ENCODE measurements at places on chromosomes 5 and 9.
A peak's percentile ranks its signal among the peaks of the same experiment; 100 is the strongest.

GRCh38 chr9:9099646-9100045 is 1300.1 kb upstream of the DMAC1 start:
- no peak for DNase-seq

GRCh38 chr9:133823189-133824105 is 85.3 kb upstream of the SARDH start:
- DNase-seq: peak; percentile 71

GRCh38 chr9:70679845-70680244 is 265.4 kb upstream of the KLF9 start:
- no peak for DNase-seq

- DNase-seq: no peak
Observed at GRCh38 chr5:17839848-17840247, 205.6 kb downstream of the TAF11L14 start.

- DNase-seq: peak; percentile 15
Observed at GRCh38 chr5:97162045-97162444, 19.6 kb upstream of the LIX1 start.

DNA sequence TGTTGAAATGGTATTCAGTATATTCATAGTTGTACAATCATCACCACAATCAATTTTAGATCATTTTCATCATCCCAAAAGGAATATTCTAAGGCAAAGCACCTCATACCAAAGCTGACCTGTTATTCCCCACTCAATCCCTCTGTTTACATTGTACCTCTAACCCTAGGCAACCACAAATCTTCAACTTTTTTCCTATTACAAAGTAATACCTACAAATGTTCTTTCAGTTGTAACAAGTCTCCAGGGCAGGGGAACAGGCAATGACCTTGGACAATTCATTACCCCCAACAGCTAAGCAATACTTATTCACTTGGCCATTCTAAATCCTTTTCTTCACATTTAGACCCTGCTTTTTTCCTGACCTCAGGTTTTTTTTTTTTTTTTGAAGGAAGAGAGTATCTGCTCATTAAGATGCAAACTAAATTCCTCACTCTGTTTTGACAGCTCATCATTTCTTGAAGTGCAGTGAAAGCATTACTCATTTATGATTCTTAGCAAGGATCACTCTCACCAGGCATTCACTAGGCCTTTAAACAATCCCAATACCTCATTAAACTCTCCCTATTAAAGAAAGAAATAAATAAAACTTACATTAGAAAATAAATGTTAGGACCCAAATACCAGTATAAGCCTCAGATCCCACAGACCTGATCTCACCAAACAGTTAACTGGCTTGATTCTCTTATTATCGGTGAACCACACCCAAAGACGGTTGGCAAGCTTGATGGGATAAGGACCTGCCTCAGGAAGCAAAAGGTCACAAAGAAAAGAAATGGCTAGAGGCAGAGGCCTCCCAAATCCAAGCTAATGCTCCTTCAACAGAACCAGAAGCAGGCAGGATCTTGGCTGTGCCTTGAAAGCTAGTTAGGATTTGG is 15.3 kb downstream of the MTMR12 start:
- no peak for DNase-seq

DNA sequence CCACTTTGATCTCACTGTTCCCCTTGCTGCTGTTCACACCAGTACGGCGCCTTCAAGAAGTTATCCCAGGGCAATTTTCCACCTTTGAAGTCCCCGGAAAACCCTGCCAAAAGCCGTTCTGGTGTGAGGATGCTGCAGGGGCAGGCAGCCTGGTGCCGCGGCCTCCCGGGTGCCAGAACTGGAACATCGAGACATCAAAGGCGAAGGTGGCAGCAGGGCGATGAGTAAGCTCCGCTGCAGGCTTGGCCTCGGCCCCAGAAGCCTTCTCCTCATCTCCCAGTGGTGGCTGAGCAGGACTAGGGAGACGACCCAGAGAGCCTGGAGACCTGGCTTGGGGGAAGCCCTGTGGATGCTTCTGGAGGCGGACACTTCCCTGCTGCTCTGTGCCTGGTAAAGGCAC is 115.3 kb upstream of the MSX2 start:
- no peak for DNase-seq

GRCh38 chr9:134046894-134047681 is 20.7 kb downstream of the BRD3 start:
- DNase-seq: no peak

- DNase-seq: no peak
Observed at GRCh38 chr5:131258733-131259132, 5.1 kb upstream of the CDC42SE2 start.

DNA sequence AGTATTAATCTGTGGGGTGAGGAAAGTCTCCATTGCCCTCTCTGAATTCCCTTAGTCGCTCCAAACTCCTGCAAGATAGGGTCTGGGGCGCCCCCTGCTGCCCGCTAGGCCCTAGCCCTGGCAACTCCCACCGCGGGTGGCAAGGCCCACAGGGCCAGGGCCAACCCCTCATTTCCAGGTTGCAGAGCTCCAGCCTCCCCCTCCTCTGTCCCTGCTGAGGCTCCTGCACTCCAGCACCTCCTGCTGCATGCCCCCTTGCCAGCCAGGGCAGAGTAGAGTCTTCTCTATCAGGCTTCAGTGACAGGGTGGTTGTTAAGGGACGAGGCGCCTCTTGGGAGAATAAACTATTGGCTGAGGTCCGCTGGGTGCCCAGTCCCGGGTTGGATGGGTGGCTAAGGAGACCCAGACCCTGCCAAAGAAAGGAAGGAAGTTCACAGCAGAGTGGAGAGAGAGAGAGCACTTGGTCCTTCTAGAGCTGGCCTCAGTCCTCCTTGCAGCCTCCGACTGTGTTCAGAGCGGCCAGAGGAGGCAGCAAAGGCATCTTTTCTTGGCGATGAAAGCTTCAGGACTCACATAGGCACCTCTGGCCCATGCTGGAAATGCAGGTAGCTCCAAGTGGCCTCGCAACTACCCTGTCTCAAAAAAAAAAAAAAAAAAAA is 45.6 kb downstream of the SAR1B start:
- DNase-seq: peak; percentile 83

- no peak for DNase-seq
Observed at GRCh38 chr9:13013991-13014883, 239.4 kb downstream of the LURAP1L start.

GRCh38 chr9:79080536-79080935 is 491.2 kb upstream of the TLE4 start:
- DNase-seq: no peak

- DNase-seq: no peak
Observed at GRCh38 chr9:128419061-128419925, 1.4 kb upstream of the CERCAM start.

DNA sequence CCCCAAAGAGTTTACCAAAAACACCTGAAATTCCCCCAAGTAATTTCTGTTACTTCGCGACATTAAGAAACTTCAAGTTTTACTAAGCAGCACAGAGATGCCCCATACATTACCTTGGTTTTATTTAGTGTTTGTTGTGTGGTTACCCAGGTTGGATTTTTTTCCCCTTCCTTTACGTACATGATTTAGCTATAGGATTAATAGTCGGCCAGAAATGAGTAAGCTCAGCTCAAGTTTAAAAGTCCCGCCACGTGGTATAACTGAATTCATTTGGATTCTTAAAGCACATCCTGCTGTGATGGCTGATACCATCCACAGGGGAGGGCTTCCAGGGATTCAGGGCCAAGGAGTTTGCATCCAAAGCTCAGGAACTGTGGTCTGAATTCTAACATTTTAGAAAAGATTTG is 75.9 kb downstream of the DAP start:
- peak; percentile 54 for DNase-seq

DNA sequence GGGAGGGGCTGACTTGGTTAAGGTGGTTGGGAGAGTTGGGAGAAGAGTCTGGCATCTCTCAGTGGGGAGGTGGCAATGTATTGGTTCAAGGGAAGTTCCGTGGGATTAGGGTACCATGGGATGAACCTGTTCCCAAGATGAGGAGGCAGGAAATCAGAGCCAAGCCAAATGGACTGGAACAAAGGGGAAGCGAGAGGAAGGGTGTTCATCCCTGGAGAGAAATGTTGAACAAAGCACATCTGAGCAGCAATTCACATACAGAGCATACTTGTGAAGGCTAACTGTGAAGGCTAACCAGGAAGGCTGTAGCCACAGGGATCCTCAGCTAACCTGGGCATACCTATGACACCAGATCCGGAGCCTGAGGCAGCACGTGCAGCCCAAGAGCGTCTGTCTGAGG is 214.0 kb downstream of the MCTP1 start:
- no peak for DNase-seq

DNA sequence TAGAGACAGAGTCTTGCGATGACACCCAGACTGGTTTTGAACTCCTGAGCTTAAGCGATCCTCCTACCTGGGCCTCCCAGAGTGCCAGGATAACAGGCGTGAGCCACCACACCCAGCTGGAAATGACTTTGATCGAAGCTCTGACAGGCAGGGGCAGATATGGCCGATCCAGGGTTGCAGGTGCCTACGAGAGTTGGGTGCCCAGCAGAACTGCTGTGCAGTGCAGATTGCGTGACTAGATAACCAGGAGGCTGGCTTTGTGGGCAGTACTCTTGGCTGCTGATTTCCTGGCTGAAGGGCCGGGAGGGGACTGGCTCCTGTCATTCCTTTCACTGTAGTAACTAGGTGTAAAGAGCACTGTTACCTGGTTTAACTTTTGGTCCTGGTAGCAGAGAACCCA is 11.8 kb downstream of the TBC1D13 start:
- DNase-seq: no peak

GRCh38 chr5:143560378-143560777 is 156.9 kb upstream of the NR3C1 start:
- DNase-seq: no peak

DNA sequence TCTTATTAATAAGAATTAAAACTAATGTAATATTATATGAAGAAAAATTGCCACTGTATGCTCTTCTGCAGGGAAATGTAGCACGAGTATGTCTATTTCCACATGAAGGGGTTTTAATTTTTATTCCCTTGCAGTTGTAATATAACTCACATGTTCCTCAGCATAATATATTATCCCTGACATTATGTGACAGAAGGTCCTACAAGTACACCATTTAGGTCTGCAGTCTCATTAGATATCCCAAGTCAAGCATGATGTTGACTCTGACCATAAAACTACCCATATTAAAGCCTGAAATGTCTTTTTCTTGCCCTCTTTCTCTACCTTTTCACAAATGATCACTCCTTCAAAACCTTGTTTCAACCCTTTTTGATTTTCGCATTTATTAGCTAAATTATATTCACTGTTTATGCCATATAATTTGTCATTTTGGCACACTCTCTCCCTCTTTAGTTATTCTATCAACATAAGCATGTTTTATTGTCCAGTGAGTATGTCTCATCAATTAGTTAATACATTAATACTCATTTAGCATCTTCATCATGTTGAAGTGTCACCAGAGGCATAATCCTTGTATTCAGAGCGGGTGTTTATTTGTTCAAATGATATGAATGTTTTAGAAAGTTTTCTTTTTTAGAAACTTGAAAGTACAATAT is 532.8 kb downstream of the MAT2B start:
- DNase-seq: no peak

- no peak for DNase-seq
Observed at GRCh38 chr9:72882117-72882775, 70.6 kb downstream of the ALDH1A1 start.

GRCh38 chr5:12277504-12278192 is 373.4 kb upstream of the CTNND2 start:
- DNase-seq: no peak

DNA sequence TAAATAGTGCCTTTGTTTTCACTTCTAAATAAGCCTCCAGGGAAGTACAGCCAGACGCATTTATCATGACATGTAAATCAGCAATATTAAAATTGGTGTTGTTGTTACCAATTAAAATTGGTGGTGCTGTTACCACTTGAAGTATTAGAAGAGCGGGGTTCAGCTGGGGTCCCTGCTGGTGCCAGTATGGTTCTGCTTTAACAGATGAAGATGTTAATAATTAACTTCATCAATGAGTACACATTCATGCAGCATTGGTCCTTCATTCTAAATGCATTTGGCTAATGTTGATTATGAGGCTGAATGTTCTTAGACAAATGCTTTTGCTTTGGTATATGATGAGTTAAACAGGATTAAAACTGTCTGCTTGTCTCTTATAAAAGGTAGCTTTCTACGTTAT is 67.6 kb upstream of the TMC1 start:
- DNase-seq: no peak

GRCh38 chr5:96919754-96920197 is 16.1 kb upstream of the LNPEP start:
- peak; percentile 55 for DNase-seq

DNA sequence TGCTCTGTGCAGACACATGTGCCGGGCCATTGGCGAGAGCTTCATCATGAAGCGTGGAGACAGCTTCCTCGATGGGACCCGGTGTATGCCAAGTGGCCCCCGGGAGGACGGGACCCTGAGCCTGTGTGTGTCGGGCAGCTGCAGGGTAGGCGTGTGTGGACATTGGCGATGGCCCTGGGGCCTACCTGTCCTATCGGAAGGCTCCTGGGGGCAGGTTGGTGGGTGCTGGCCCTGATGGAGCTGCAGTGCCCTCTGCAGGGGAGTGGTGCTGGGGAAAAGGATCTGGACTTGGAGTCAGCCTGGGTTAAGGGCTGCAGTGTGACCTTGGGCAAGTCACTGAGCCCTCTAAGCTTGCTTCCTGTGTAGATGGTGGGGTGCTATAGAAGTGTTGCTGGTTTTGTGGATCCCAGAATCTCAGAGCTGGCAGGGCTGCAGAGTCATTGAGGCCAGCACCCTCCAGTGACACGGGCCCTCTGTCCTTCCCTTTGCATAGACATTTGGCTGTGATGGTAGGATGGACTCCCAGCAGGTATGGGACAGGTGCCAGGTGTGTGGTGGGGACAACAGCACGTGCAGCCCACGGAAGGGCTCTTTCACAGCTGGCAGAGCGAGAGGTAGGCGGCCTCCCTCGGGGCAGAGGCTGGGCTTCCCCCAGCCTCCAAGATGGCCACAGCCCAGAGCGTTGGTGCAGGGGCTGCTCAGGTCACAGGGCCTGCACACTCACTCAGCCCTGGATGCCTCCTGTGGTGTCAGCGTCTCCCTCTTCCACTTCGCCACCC is 15.8 kb downstream of the ADAMTS13 start:
- DNase-seq: peak; percentile 69

GRCh38 chr5:115673596-115673995 is 47.8 kb upstream of the TMED7 start:
- DNase-seq: no peak

DNA sequence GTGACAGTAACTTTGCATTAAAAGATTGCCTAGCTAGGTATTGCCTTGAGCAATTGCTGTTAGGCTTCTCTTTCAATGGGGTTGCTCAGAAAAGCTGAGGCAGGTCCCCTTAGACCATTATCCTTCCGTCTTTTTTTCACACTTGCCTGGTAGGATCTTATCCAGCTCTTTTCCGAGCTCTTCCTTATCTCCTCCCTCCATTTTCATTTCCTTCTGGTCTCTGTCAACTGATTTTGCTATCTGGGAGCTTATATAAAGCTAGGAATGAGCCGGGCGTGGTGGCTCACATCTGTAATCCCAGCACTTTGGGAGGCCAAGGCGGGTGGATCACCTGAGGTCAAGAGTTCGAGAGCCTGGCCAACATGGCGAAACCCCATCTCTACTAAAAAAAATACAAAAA is 6.6 kb upstream of the HMGCR start:
- no peak for DNase-seq
